Stimulated activated naive CD8-positive, alpha-beta T cell treated with anti-CD3 and anti-CD28 coated beads, Interleukin-15, Interleukin-2, amounts not matched to agents 100 U/mL and 50 U/mL, for 24 hours (primary cell): ENCODE measurements at places on chromosomes 7 and 10.

DNA sequence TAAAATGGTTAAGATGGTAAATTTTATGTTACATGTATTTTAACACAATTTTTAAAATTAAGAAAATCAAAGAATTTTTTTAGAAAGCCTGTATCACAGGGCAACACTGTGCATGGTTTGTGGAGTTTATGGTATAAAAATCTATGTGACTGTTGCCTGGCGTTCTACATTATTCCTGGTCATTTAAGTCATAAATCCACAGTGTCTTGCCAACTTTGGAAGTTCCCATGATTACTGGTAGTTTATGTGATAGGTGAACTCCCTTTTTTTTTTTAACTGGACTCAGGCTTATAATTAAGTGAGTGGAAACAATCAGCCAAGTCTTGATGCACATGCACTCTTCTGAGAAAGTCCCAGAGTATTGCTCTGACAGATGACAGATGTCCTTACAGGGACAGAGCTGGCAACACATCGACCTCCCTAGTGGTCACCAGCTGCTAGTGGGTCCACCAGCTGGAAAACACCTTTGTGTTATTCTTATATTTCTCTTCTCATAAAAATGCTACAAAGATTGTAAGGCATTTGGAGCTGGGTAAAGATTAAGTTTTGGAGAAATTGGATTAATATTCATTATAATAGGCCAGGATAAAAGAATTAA, 8.8 kb upstream of the STN1 start:
- no peak for DNase-seq

DNA sequence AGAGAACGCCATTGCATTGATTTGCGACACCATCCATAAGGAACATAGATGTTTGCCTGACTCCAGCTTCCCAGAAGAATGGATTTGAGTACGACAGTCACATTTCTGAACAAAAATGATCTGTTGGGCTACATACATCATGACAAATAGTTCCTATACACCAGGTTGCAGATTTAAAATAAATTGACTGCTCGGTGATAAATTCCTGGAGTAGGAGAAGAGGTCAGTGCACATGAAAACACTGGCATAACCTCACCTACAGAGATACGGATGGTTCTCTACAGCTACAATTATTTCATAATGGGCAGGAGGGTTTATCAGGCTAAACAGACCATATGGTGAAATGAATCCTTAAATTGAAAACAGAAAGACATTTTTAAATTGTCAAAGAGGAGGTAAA, 316.5 kb upstream of the ADARB2 start:
- DNase-seq, result no peak

- peak; percentile 85 for DNase-seq
These were observed 4.0 kb upstream of the IGF2BP3 start for GRCh38 chr7:23474094-23474828.

- DNase-seq, result no peak
These were observed 72.6 kb upstream of the TOMM7 start for GRCh38 chr7:22895140-22895827.

DNA sequence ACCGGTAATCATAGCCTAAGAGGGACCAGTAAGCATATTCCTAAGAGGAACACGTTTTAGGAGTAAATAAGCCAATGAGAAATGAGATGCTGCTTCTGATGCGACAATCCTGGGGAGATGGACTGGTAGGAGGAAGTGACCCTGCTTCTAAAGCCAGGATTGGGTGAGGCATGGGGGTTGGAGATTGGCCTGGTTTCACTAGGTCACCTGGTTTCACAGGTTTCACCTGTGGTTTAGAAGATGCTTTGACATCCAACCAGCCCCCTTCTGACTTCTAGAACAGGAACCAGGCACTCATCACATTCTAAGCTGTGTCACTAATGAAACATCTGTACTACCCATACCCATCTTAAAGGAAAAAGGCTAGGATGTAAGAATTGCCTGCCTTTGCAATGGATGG, 53.0 kb upstream of the BAMBI start:
- no peak for DNase-seq

DNA sequence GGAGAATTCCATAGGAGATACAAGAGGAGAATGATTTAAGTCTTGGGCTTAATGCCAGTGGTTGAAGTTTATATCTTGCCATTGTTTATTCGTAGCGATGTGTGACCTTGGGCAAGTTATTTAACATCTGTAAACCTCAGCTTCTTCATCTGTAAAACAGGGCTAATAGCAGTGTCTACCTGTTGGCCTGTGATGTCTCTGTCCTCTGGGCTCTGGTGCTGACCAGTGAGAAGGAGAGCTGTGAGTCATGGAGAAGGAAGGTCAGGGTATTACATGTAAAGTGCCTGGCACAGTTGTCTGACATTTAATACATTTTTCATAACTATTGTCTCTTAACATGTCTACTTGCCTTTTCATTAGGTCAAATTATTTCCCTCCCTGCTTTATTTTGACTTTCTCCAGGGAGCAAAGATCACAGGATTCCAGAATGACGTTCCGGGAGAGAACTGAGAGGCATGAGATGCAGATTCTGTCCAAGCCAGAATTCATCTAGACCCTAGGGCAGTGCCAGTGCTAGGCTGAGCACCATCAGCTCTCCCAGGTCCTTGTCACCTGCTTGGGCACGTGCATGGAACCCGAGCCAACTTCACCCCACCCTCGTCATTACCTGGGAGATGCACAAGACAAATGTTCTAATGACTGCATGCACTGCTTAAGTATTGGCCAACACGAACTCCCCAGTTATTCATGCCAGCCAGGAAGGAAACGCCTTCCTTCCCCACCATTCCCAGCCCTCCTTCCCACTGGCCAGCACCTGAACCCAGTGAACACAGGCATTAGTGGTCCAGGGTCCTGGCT, 187.9 kb downstream of the DPY19L1 start:
- no peak for DNase-seq

GRCh38 chr7:103439661-103440060, 6.3 kb downstream of the SLC26A5 start:
- DNase-seq, result no peak

- no peak for DNase-seq
These were observed 100.4 kb downstream of the ARID5B start for GRCh38 chr10:62001898-62002297.

DNA sequence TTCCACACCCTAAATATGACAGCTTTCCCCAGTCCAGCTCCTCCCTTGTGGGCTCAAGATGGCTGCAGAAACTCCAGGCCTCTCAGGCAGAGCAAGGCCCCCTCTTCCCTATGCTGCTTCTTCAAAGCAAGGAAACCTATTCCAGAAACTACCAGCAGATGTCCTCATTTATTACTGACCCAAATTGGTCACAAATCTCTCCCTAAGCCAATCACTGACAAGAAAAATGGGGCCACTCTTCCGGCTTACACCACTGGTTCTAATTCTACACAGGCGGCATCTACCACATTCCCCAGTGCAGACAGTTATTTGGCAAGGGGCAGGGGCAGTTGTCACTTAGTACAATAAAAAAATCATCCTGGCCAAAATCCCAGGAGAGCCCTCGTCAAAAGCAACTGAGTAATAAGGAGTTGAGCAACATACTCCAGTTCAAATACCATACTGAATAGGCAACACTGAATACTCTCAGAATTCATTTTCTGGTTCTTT, 150.4 kb downstream of the SFMBT2 start:
- no peak for DNase-seq

DNA sequence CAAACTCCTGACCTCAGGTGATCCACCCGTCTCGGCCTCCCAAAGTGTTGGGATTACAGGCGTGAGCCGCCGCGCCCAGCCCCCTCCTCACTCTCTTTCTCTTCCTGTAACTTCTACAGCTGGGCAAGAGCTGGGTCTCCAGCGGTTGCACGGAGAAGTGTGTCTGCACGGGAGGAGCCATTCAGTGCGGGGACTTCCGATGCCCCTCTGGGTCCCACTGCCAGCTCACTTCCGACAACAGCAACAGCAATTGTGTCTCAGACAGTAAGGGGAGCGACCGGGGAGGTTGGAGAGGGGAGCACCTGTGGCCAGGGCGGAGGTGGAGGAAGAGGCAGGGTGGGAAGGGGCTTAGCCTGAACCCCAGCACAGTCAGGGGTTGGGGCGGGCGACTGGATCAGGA, 41.4 kb downstream of the EPHB4 start:
- DNase-seq, result no peak

DNA sequence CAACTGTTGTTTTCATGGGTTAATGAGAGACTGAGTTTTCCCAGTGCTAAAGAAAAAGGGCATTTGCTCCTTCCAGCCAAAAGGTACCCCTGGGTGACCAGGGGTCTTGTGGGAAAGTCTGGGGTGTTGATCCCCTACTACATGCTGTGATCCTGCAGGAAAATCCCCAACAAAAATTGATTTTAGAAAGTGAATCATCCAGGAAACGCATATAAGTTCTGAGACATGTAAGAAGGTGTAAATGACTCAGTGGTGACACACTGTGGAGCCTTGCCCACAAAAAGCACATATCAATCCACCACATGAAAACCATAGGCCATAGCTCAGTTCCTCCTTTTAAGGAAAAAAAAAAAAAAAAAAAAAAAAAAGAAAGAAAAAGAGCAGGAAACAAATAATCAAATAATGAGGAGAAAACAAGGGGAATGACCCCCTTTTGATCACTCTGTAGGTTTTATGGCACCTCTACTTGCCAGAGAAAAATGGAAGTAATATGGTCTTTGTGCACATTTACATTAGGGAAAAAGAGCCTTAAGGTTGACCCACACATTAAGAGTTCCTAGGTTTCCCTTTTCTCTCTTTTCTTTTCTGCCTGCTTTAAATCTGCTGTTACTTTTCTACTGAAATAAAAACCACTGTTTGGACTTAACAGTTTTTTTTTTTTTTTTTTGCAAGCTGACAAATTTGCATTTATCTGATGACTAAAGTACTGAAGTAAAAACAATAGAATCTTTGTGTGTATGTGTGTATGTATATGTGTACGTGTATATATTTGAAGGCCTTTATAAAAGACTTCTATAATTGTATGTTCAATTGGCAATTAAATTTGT, 386.0 kb downstream of the KIF20B start:
- DNase-seq, result peak; percentile 23

GRCh38 chr10:30882281-30882680, 149.4 kb downstream of the ZNF438 start:
- no peak for DNase-seq

DNA sequence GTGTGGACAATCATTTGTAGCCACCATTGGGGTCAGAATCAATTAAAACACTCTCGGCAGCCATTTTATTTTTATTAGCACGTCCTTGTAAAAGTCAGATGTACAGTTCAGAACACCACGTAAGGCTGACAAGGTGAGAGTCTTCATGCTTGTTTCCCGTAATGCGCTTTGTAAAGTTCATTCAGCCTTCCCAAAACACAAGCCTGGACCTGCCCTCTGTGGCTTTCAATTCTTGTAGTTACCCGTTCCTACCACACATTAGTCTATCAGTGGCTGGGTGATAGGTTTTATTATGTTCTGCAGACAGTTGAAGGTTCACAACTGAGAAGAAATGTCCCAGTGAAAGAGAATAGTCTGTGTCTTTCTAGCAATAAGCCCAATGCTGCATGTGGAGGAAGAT, 35.4 kb downstream of the GAD2 start:
- DNase-seq, result no peak

GRCh38 chr7:30468791-30469190, 9.8 kb downstream of the NOD1 start:
- DNase-seq, result no peak

GRCh38 chr7:144384555-144385245, 18.8 kb downstream of the NOBOX start:
- DNase-seq, result peak; percentile 66

DNA sequence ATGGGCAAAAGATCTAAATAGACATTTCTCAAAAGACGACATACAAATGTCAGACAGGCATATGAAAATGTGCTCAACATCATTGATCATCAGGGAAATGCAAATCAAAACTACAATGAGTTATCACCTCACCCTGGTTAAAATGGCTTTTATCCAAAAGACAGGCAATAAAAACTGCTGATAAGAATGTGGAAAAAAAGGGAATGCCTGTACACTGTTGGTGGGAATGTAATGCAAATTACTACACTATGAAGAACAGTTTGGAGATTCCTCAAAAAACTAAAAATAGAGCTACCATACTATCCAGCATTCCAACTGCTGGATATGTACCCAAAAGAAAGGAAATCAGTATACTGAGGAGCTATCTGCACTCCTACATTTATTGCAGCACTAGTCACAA, 18.0 kb downstream of the GSDME start:
- no peak for DNase-seq

- DNase-seq, result no peak
These were observed 394.6 kb downstream of the SDK1 start for GRCh38 chr7:3695602-3696001.

- DNase-seq, result no peak
These were observed 53.8 kb downstream of the CAMK1D start for GRCh38 chr10:12403119-12403518.

GRCh38 chr7:12607134-12607533, 36.6 kb downstream of the SCIN start:
- no peak for DNase-seq

DNA sequence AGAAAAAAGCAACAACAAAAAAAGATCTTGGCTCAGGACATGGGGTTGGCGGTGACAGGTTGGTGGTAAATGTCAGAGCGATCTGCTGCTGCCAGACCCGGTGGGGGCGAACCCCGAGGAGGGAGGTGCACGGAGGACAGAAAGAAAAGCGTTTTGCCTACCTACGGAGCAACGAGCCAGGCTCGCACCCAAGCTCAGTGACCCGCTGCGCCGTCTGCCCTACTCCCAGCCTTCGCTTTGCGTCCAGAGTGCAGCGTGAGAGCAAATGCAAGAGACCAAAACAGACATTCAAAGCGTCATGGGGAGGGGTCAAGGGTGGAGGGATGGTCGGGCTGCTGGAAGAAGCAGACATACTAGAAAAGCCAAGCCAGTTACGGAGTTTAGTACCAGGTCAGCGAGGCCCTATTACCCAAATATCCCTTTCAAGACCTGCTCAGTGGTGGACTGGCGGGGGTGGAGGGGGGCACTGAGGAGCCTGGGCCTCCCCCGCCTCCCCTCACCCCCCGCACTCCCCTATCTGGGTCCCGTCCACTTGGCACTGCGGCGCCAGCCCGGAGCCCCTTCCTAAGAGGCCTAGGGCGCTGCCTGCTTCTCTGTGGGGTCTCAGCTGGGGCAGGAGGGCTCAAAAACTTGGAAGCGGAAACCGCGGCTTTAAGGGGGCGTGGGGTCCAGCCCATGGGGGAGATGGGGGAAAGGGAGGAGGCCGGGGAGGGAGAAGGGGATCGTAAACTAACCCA, 66.9 kb downstream of the SLC29A4 start:
- no peak for DNase-seq

GRCh38 chr7:42639930-42640329, 271.9 kb downstream of the C7orf25 start:
- no peak for DNase-seq

GRCh38 chr10:48594371-48594770, 10.5 kb downstream of the ARHGAP22 start:
- no peak for DNase-seq
